ENCODE measurements at places on chromosomes 7 and 10. TPM values are rescaled to one million over a fixed set of nuclear protein-coding genes. Genes with fewer than 3 reads are reported as not detected.

The TUBAL3 gene
- total RNA-seq = not detected

The GDF2 gene
- total RNA-seq = not detected

DNA sequence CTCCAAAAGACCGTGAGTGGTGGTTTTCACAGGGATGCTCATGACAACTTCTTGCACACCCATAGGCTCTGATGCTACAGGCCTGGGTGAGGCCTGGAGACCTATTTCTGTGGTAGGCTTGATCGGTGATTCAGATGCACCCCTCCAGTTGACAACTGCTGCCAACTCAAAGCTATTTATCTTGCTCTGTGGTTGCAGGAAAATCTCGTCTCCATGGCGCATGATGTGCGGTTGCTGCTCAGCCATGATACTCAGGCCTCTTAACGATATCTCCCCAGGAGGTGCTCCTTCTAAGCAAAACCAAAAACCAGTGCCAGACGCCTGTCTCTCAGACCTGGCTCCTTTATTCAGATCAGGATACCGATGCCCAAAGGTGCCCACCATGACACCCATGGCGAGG lies 31.4 kb downstream of the C10orf90 start:
- H3K36me3 ChIP-seq = no peaks in the 10 kb centered on the region
- no peaks in the 10 kb centered on the region for H3K27me3 ChIP-seq
- H3K27ac ChIP-seq = no peak overlapping the region
- no peak for DNase-seq
- H3K4me3 ChIP-seq = no peak overlapping the region

DNA sequence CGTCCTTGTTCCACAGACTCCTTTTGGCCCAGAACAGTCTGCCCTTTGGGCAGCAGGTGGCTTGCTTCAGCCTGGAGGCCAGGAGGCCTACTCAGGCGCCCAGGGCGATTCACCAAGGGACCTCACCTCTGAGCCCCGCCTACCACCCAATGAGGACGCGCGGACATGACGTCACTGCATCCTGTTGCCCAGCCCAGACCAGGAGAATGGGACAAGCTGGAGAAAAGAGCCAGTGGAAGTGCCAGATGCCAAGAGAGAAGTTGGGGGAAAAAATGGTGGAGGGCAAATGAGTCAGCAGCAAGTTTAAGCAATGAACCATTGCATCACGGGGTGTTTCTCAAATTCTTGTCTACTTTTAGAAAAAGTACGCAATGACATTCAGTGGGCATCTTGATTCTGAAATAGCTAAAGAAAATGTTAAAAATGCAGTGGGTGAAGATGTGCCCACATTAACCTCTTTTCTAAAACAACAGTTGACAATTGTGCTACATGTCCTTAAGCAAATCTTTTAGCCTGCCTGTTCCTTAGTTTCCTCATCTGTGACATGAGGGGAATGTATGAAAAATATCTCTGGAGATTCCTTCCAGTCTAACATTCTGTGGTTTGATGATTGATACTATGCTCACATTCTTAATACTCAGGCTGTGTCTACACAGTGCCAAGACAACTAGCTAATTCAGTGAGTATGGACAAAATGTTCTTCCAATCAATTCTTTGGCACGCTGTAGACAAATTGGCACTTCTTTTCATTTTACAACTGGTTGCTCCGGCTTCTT lies 23.9 kb upstream of the LEP start:
- no peak overlapping the region for H3K4me3 ChIP-seq
- peaks cover 27% of the 10 kb centered on the region for H3K27me3 ChIP-seq
- no peaks in the 10 kb centered on the region for H3K4me1 ChIP-seq
- DNase-seq = no peak
- no peak overlapping the region for H3K27ac ChIP-seq

DNA sequence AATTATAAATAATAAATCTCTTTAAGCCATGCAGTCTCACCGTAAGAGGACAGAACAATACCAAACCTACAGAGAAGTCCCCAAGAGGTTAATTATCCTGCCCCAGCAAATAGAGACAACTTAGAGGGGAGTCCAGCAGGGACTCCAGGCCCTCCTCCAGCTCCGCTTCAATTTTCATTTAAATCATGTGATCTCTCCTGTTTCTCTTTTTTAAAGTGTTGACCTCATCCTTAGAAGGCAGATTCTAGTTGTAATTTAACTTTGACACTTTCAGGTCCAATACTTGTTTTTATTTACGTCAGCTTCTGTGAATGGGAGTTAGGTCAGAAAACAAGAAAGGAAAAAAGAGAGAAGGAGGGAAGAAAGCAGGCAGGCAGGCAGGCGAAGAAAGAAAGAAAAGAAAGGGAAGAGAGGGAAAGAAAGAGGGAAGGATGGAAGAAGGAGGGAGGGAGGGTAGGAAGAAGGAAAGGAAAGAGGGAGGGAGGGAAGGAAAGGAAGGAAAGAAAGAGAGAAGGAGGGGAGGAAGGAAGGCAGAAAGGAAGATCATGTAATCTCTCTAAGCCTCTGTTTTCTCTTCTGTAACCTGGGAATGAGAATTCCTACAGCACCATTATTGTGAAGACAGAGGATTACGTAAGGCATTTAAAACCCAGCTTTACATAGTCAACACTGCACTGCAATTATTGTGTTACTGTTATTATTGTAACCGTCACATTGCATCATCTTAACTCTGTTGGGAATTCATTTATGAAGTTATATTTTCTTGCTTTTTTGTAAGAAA lies 227.7 kb downstream of the SKIDA1 start:
- peaks cover 19% of the 10 kb centered on the region for H3K27me3 ChIP-seq
- H3K27ac ChIP-seq = no peak overlapping the region
- no peak overlapping the region for H3K4me3 ChIP-seq
- H3K4me1 ChIP-seq = no peaks in the 10 kb centered on the region
- H3K36me3 ChIP-seq = no peaks in the 10 kb centered on the region

- DNase-seq = no peak
- H3K4me1 ChIP-seq = no peaks in the 10 kb centered on the region
- H3K36me3 ChIP-seq = no peaks in the 10 kb centered on the region
- H3K4me3 ChIP-seq = no peak overlapping the region
Measured at GRCh38 chr10:116098411-116099022, 174.5 kb downstream of the GFRA1 start.

DNA sequence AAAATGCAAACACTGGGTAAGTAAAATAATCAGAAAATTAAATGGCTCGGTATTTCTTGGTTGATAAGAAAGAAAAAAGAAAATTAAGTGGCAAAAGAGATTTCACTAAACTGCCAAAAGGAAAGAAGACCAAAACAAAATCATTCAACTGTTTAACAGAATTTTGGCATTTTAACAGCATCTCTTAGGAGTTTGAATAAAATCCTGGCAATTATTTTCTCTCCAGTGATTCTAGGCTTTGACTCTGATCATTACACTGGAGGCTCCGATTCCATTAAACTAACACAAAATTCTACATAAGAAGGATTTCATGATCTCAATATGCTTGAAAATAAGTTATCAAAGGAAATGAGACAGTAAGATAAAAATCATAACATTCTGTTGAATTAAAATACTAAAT lies 62.3 kb downstream of the ARHGAP21 start:
- H3K4me3 ChIP-seq = no peak overlapping the region
- no peaks in the 10 kb centered on the region for H3K27me3 ChIP-seq
- H3K27ac ChIP-seq = no peak overlapping the region
- DNase-seq = no peak

DNA sequence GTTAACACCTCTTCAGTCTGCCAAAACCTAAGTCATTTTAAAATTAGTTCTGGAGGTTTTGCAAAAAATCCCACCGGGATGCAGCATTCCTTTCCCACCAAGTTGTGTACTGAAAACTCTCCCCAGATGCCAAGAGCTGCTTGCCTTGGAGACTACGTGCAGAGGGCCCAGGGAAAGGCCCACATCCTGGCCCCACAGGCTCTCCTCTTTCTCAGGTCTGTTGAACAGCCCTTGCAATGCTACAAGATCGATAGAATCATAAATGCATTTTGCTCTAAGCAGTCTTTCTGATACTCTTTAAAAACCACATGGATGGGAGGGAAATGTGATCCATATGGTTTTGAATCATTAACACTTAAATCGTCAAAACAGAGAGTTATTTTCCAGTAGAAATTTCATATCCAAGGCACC lies 126.7 kb upstream of the ZMIZ1 start:
- no peak for DNase-seq
- H3K4me1 ChIP-seq = no peaks in the 10 kb centered on the region
- no peak overlapping the region for H3K4me3 ChIP-seq
- H3K27ac ChIP-seq = no peak overlapping the region
- no peaks in the 10 kb centered on the region for H3K36me3 ChIP-seq

DNA sequence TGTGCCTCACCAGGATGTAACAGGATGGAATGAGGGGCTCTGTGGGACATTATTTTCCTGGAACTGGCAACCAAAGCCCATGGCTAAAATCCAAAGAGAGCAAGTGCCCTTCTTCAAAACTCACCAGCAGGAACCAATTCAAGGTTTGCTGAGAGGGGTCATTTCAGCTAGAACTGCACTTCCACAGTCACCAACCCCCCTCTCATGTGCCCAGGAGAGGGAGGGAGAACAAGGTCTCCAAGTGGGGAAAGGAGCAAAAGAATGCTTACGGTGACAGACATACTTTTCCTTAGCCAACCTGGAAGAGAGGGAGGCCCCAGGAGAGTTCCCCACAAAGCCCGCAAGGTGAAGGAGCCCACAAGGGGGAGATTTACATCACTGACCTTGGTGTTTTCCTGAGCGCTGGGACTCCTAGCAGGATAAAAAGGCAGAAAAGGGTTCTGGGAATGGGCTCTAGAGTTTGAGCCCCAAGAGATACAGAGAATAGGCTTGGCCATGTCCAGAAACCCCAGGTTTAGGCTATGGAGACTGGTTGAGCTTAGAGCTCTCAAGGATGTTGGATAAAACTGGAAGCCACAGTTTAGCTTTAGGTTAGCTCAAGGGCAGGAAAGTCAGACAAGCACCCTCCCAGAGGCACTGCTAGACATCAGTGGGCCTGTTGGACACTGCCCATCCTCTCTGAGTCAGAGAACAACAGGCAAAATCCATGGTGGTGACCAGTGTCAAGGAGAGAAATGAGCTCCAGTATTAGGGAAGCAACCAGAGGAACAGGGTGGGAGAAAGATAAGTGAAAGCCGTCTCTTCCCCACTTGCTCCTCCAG lies 63.9 kb upstream of the GHITM start:
- DNase-seq = no peak
- H3K36me3 ChIP-seq = no peaks in the 10 kb centered on the region
- peaks cover 4% of the 10 kb centered on the region for H3K4me1 ChIP-seq

- peak overlapping the region; percentile 82 for H3K27ac ChIP-seq
- peaks cover 17% of the 10 kb centered on the region for H3K4me1 ChIP-seq
- H3K4me3 ChIP-seq = no peak overlapping the region
- H3K27me3 ChIP-seq = peaks cover 4% of the 10 kb centered on the region
- H3K36me3 ChIP-seq = peaks cover 14% of the 10 kb centered on the region
Measured at GRCh38 chr7:1987084-1987535, 245.6 kb downstream of the MAD1L1 start.

GRCh38 chr7:27756298-27756697 lies 16.3 kb downstream of the TAX1BP1 start:
- no peaks in the 10 kb centered on the region for H3K27me3 ChIP-seq
- peaks cover 58% of the 10 kb centered on the region for H3K36me3 ChIP-seq
- H3K4me1 ChIP-seq = peaks cover 3% of the 10 kb centered on the region
- DNase-seq = no peak
- no peak overlapping the region for H3K27ac ChIP-seq

The STEAP1 gene
- 0.50 TPM for total RNA-seq

DNA sequence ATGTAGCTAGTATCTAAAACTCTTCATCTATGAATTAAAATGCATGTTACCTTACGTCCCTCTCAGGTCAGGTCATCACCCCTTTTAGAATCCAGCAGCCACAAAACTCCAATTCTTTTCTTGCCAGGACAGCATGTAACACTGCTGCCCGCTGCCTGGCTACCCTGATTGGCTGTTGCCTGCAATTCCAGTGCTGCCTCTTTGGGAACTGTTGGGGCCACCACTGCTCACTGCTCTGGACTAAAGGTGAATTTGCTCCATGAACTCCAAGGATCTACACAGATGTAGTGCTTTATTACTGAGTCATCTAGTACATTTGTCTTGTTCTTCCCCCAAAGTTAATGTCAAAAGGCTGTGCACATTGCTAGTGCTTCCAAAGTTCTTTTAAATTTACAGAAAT lies 40.4 kb downstream of the SCIN start:
- H3K4me3 ChIP-seq = no peak overlapping the region
- no peaks in the 10 kb centered on the region for H3K4me1 ChIP-seq
- H3K27ac ChIP-seq = no peak overlapping the region
- no peak for DNase-seq
- H3K36me3 ChIP-seq = no peaks in the 10 kb centered on the region

GRCh38 chr10:25029519-25029918 lies 13.1 kb downstream of the THNSL1 start:
- no peaks in the 10 kb centered on the region for H3K4me1 ChIP-seq
- DNase-seq = no peak
- no peaks in the 10 kb centered on the region for H3K36me3 ChIP-seq
- no peaks in the 10 kb centered on the region for H3K27me3 ChIP-seq

DNA sequence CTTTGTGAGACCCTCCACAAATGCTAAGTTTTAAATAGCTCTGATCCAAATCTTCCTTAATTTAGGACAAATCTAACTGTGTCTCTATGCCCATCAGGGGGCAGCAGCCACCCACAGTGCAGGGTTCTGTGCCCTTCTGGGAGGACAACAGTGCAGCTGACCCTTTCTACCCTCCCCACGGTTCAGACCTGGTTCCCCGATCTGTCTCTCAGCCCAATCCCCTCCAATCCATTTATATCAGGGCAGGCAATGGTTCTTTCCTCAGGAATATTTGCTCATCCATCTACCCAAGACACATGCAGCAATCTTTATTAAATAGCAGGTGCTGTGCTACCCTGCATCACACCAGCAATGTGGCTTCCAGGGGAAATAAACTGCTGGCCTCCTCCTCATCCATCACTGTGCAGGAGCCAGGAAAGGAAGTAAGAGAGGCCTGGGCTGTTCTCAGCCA lies 4.0 kb upstream of the RBM28 start:
- H3K4me3 ChIP-seq = no peak overlapping the region
- H3K27me3 ChIP-seq = peaks cover 29% of the 10 kb centered on the region
- peaks cover 7% of the 10 kb centered on the region for H3K4me1 ChIP-seq
- H3K36me3 ChIP-seq = no peaks in the 10 kb centered on the region

- H3K27me3 ChIP-seq = no peaks in the 10 kb centered on the region
- no peaks in the 10 kb centered on the region for H3K4me1 ChIP-seq
- no peaks in the 10 kb centered on the region for H3K36me3 ChIP-seq
- no peak overlapping the region for H3K4me3 ChIP-seq
- no peak overlapping the region for H3K27ac ChIP-seq
- no peak for DNase-seq
Measured at GRCh38 chr7:112876877-112877276, 86.7 kb upstream of the TMEM168 start.

DNA sequence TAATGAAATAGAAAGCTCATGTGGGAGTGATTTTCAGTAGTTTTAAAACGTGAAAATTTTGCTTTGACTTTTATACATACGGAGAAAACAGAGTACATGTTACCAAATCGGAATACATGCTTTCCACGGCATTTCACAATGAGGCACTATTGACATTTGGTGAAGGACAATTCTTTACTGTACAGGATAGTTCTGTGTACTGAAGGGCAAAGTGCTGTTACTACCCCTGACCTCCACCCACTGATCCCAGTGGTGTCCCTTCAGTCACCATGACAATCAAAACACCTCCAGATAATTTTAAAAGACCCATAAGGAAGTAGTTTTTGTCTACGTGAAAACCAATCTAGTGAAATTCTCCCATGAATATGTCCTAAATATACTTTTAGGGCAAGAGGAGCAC lies 33.1 kb upstream of the ANK3 start:
- no peaks in the 10 kb centered on the region for H3K36me3 ChIP-seq
- peaks cover 16% of the 10 kb centered on the region for H3K4me1 ChIP-seq
- no peak overlapping the region for H3K4me3 ChIP-seq
- no peak for DNase-seq
- H3K27ac ChIP-seq = no peak overlapping the region
- H3K27me3 ChIP-seq = peaks cover 3% of the 10 kb centered on the region
